Tibial artery (tissue), 4 donors: ENCODE measurements at places on chromosomes 16 and 17.
A peak's percentile ranks its signal among the peaks of the same experiment; 100 is the strongest.

GRCh38 chr17:79835953-79836509, 3.2 kb downstream of the CBX4 start:
- H3K36me3 ChIP-seq = peaks cover 23% of the 10 kb centered on the region
- peaks cover 47% of the 10 kb centered on the region for H3K4me1 ChIP-seq
- H3K27me3 ChIP-seq = peaks cover 63% of the 10 kb centered on the region
- DNase-seq = no peak

GRCh38 chr16:15403392-15403995, 7.9 kb downstream of the MPV17L start:
- DNase-seq = no peak
- no peak overlapping the region for H3K4me3 ChIP-seq
- H3K4me1 ChIP-seq = no peaks in the 10 kb centered on the region
- no peak overlapping the region for H3K27ac ChIP-seq
- H3K36me3 ChIP-seq = peaks cover 23% of the 10 kb centered on the region

- no peaks in the 10 kb centered on the region for H3K27me3 ChIP-seq
- H3K27ac ChIP-seq = no peak overlapping the region
- no peak for DNase-seq
These were observed 254.4 kb upstream of the PMFBP1 start for GRCh38 chr16:72426386-72426785.

GRCh38 chr16:648781-649589, at the start of gene WDR90:
WDR90 (plus strand) TSS chr16:649365; CDS start chr16:649417, 52 bp downstream.
- peak; percentile 92 for DNase-seq
- H3K27ac ChIP-seq = peak within 1 kb of the TSS; percentile 82
- peaks cover 46% of the 10 kb centered on the region for H3K4me1 ChIP-seq
- no peaks in the 10 kb centered on the region for H3K27me3 ChIP-seq
- H3K36me3 ChIP-seq = peaks cover 7% of the 10 kb centered on the region

DNA sequence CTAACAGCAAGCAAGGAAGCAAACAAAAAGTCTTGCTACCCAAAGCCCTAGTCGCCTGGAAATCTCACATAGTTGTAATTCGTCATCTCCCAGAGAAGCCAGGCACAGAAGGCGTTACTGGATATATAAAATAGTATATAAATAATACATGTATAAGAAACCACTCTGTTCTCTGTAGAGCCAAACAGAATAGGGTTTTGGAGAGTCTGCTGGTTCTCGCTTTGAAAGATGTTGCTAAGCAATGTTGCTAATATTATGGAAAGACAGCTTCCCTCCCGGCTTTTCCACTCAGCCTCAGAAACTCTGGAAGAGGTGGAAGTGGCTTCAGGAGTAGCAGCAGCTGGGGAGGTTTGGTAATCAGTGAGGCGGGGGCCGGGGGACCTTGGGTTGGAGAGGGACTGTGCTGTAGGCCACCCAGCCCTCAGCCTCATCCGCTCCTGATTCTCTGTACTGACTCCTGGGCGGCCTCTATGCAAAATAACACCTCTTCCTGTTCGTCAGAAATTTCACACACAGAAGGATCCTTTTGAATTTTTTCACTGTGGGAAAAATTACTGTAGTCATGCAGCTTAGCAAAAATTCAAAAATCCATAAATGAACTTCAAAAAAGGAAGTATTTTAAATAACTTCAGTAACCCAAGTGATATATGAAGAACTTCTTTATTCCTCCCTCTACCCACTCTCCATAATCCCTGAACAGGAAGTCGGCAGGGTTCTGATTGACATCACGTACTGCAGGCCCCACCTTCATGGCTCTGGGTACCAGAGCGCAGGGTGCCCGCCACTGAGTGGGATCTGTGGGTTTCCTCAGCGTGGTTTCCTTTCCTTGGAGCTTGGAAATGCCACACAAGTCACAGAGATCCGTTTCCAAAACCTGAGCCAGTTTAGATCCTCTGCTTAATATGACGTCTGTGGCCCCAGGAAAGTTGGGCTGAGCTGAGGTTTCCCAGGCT, 51.4 kb downstream of the RAP1GAP2 start:
- DNase-seq = no peak
- H3K27me3 ChIP-seq = no peaks in the 10 kb centered on the region
- H3K27ac ChIP-seq = no peak overlapping the region
- peaks cover 5% of the 10 kb centered on the region for H3K4me1 ChIP-seq
- H3K4me3 ChIP-seq = no peak overlapping the region

GRCh38 chr17:75225016-75225415, 19.5 kb downstream of the NUP85 start:
- peaks cover 91% of the 10 kb centered on the region for H3K36me3 ChIP-seq
- H3K27me3 ChIP-seq = no peaks in the 10 kb centered on the region
- H3K4me3 ChIP-seq = no peak overlapping the region
- H3K4me1 ChIP-seq = no peaks in the 10 kb centered on the region

DNA sequence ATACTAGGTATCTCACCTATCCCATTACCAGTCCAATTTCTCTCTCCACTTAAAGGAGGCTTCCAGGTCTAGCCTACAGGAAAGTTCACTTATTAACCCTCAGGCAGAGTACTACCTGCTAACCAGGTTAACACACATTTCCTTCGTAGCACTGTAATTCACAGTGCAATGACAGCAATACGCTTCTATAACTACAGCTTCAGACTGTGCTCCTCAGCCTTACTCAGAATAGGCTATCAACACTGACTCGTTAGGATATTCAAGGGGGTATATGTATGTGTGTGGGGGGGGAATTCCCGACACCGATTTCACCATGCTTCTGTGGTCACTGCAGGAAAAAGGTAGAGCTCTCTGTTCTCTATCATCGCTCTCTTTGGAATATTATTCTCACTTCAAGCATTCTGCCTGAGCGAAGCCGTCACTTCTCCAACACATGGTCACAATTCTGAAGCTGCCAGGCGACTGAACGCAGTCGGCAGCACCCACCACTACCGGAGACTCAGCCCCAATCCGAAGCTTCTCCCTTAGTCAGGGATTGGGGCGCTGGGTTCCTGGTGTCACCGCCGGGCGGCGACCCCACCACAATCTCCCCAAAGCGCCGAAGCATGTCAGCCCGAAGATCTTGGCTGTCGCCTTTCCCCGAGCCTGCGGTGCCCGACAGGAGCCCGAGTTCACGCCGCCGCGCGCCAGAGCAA, 618 bp downstream of the GGA3 start:
- H3K4me3 ChIP-seq = peak overlapping the region; percentile 98
- peaks cover 5% of the 10 kb centered on the region for H3K36me3 ChIP-seq
- H3K27me3 ChIP-seq = no peaks in the 10 kb centered on the region
- peak overlapping the region; percentile 94 for H3K27ac ChIP-seq
- no peak for DNase-seq

- no peak overlapping the region for H3K4me3 ChIP-seq
- no peaks in the 10 kb centered on the region for H3K4me1 ChIP-seq
- H3K27ac ChIP-seq = no peak overlapping the region
- no peaks in the 10 kb centered on the region for H3K27me3 ChIP-seq
These were observed 382.0 kb upstream of the DYNLRB2 start for GRCh38 chr16:80158766-80159165.

DNA sequence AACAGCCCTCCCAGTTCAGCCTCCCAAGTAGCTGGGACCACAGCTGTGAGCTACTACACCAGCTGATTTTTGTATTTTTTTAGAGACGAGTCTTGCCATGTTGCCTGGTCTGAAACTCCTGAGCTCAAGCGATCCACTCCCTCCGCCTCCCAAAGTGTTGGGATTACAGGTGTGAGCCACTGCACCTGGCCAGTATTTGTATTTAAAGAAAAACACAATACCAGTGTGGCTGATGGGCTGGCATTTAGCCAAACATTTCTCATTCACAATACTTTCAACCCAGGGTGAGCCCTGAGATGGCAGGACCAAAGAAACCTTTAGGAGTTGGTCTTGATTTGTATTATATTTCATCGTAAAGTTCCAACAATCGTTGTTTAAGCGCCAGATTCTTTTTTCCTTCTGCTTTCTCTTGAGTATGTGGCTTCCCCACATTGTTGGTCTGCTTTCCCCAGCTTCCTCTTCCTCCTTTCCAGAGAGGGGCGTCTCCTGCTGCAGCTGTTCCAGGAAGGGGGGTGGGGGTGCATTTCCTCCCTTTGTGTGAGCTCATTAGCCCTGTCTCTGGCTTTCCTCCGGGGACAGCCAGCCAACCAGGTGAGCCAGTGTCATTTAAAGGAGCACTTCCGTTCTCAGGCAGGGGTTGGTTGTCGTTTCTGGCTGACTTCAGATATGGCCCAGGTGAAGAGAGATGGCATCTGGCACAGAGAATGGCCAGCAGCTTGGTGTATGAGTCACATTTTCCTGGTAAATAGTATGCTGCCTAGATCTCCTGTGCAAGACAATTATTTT, 79.9 kb downstream of the GPRC5B start:
- peak; percentile 73 for DNase-seq
- no peak overlapping the region for H3K27ac ChIP-seq
- H3K27me3 ChIP-seq = no peaks in the 10 kb centered on the region
- no peak overlapping the region for H3K4me3 ChIP-seq
- H3K36me3 ChIP-seq = no peaks in the 10 kb centered on the region

GRCh38 chr17:16439303-16439791, 24.0 kb downstream of the TRPV2 start:
- H3K27ac ChIP-seq = peak overlapping the region; percentile 83
- H3K27me3 ChIP-seq = no peaks in the 10 kb centered on the region
- peak overlapping the region; percentile 98 for H3K4me3 ChIP-seq
- H3K4me1 ChIP-seq = no peaks in the 10 kb centered on the region

DNA sequence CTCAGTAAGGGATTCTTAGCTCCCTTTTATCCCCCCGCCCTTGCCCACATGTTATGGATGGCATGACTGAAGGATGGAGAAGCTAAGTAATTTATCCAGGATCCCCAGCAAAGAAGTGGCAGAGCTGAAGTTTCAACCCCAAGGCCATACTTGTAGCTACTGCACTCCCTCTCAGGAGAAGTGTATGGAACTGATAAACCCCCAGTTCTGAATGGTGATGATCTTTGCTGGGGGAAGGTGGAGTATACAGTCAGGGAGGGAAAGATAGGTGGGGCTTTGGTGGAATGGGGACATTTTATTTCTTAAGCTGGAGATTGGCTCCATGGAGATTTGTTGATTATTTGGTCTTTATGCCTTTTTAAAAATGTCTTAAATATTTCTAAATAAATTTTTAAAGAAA, 58.3 kb downstream of the TNRC6C start:
- H3K27me3 ChIP-seq = no peaks in the 10 kb centered on the region
- DNase-seq = no peak
- H3K4me3 ChIP-seq = no peak overlapping the region
- H3K36me3 ChIP-seq = peaks cover 14% of the 10 kb centered on the region
- H3K4me1 ChIP-seq = peaks cover 9% of the 10 kb centered on the region
- no peak overlapping the region for H3K27ac ChIP-seq

- no peaks in the 10 kb centered on the region for H3K4me1 ChIP-seq
- no peak overlapping the region for H3K27ac ChIP-seq
- no peaks in the 10 kb centered on the region for H3K27me3 ChIP-seq
- no peak overlapping the region for H3K4me3 ChIP-seq
- no peaks in the 10 kb centered on the region for H3K36me3 ChIP-seq
These were observed 55.0 kb upstream of the CBFA2T3 start for GRCh38 chr16:89031715-89032659.

- DNase-seq = no peak
- no peak overlapping the region for H3K27ac ChIP-seq
- no peaks in the 10 kb centered on the region for H3K36me3 ChIP-seq
- no peaks in the 10 kb centered on the region for H3K4me1 ChIP-seq
- no peaks in the 10 kb centered on the region for H3K27me3 ChIP-seq
These were observed 36.9 kb downstream of the TMEM235 start for GRCh38 chr17:78268191-78268874.

DNA sequence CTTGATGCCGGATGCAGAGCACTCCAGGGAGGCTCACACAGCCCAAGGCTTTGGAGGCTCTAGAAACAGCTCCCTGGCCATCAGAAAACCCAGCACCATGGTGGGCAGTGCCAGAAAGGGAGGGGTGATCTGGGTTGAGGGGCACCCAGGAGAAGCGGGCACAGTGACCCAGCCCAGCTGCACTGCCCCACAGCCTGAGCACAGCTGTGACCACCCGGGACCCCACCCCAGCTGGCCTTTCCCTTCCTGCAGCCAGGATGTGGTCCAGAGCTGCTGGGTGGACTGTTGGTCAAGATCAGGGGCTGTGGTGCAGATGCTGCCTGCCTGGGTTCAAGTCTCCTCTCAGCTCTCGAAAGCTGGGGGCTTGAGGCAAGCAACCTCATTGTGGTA, 223.1 kb downstream of the ZNF423 start:
- peaks cover 4% of the 10 kb centered on the region for H3K36me3 ChIP-seq
- no peaks in the 10 kb centered on the region for H3K27me3 ChIP-seq
- peaks cover 15% of the 10 kb centered on the region for H3K4me1 ChIP-seq

- no peaks in the 10 kb centered on the region for H3K27me3 ChIP-seq
- no peaks in the 10 kb centered on the region for H3K36me3 ChIP-seq
- no peaks in the 10 kb centered on the region for H3K4me1 ChIP-seq
These were observed 254.3 kb upstream of the SALL1 start for GRCh38 chr16:51405361-51405760.

- peaks cover 16% of the 10 kb centered on the region for H3K27me3 ChIP-seq
- H3K4me3 ChIP-seq = no peak overlapping the region
- no peaks in the 10 kb centered on the region for H3K36me3 ChIP-seq
These were observed 2.8 kb upstream of the PITPNM3 start for GRCh38 chr17:6558932-6559752.

DNA sequence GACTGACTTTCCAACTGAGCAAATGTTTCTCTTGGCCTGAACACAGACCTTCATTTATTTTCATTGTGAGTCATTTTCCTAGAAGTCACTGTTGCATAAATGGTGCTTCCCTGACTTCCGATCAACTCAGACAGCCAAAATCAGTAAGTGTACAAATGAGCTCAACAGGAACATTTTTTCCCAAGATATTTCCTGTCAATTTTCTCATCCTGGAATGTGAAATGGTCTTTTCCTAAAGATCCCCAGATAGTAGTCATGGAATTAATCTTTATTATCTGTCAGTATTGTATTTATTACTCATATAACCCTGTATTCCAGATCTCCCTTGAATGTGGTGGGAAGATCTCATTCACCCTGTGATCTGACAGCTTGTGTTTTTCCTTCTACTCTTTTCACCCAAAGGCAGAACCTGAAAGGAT, 360.3 kb upstream of the KIF2B start:
- no peaks in the 10 kb centered on the region for H3K27me3 ChIP-seq
- H3K36me3 ChIP-seq = no peaks in the 10 kb centered on the region
- H3K4me3 ChIP-seq = no peak overlapping the region
